ENCODE measurements at places on chromosomes 4 and X. TPM values are rescaled to one million over a fixed set of nuclear protein-coding genes. Genes with fewer than 3 reads are reported as not detected.

The KLB gene
- total RNA-seq, result not detected

The ADH1A gene
- not detected for total RNA-seq

The HS6ST2 gene
- total RNA-seq, result 3.6 TPM

The PAGE2 gene
- not detected for total RNA-seq

The ALB gene
- 3.5 TPM for total RNA-seq

The RHOH gene
- 2.9 TPM for total RNA-seq

The CD99L2 gene
- total RNA-seq, result 18.7 TPM

The NAP1L3 gene
- 20.5 TPM for total RNA-seq

The PRR32 gene
- total RNA-seq, result not detected

The UNC5C gene
- total RNA-seq, result 2.0 TPM

- H3K4me1 ChIP-seq, result no peaks in the 10 kb centered on the region
- H3K27ac ChIP-seq, result no peak overlapping the region
- H3K27me3 ChIP-seq, result no peaks in the 10 kb centered on the region
- H3K4me3 ChIP-seq, result no peak overlapping the region
Observed at GRCh38 chrX:4764888-4765287, 1051.4 kb upstream of the PRKX start.

DNA sequence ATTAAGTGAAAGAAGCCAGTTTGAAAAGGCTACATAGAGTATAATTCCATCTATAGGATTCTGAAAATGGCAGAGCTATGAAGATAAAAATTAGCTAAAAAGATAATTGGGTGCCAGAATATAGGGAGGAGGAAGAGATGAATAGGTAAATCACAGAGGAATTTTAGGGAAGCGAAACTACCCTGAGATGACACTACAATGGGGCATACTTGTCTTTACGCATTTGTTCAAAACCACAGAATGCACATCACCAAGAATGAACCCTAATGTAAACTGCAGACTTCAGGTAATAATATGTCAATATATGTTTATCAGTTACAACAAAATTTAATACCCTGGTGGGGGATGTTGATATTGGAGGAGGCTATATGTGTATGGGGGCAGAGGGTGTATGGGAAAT, 1342.9 kb downstream of the ADGRL3 start:
- no peak overlapping the region for H3K27ac ChIP-seq
- no peak for DNase-seq
- H3K36me3 ChIP-seq, result no peaks in the 10 kb centered on the region
- H3K27me3 ChIP-seq, result no peaks in the 10 kb centered on the region
- H3K4me3 ChIP-seq, result no peak overlapping the region

- no peak overlapping the region for H3K4me3 ChIP-seq
- no peak for DNase-seq
- H3K36me3 ChIP-seq, result no peaks in the 10 kb centered on the region
- H3K27me3 ChIP-seq, result no peaks in the 10 kb centered on the region
- no peak overlapping the region for H3K27ac ChIP-seq
Observed at GRCh38 chrX:74369666-74370065, 51.6 kb upstream of the SLC16A2 start.

DNA sequence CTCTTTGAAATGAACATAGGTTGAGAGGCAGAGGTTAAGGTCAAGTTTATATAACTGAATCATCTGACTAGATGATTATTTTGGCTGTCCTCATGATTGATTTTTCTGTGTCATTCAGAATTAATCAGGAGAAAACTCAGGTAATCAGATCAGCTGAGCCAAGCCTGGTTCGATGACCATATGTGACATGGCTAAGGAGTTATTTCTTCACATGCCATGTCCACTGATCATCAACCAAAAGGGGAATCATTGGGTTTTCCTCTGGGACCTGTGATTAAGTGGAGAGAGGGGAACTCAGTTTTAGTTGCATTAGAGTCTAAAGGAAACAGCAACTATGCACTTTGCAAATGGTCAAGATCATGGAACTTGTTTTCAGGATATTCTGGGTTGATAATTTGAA, 20.3 kb upstream of the PACRGL start:
- no peak for DNase-seq
- no peak overlapping the region for H3K4me3 ChIP-seq
- H3K27me3 ChIP-seq, result peaks cover 88% of the 10 kb centered on the region
- H3K36me3 ChIP-seq, result no peaks in the 10 kb centered on the region
- H3K27ac ChIP-seq, result no peak overlapping the region

DNA sequence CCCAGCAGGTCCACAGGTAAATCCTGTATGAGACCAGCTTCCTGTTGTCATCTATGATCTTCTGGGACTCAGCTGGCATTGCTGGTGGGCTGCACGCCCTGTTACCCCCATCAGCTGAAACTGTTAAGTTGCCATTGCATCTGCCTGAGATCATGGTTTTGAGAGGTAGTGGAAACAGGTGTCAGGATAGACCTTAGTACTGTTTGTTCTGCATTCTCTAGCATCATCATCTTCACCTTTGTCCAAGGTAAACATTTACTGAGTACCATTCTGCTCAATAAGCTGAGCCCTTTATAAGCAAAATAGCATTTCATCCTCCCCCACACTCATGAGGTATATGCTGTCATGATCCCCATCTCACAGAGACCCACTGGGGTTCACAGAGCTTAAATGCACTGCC, 42.9 kb upstream of the PROM1 start:
- no peak for DNase-seq
- H3K27me3 ChIP-seq, result no peaks in the 10 kb centered on the region
- H3K4me3 ChIP-seq, result no peak overlapping the region
- peaks cover 13% of the 10 kb centered on the region for H3K4me1 ChIP-seq

GRCh38 chr4:149166365-149166764, 649.3 kb downstream of the IQCM start:
- no peak overlapping the region for H3K4me3 ChIP-seq
- no peaks in the 10 kb centered on the region for H3K27me3 ChIP-seq
- H3K4me1 ChIP-seq, result no peaks in the 10 kb centered on the region

DNA sequence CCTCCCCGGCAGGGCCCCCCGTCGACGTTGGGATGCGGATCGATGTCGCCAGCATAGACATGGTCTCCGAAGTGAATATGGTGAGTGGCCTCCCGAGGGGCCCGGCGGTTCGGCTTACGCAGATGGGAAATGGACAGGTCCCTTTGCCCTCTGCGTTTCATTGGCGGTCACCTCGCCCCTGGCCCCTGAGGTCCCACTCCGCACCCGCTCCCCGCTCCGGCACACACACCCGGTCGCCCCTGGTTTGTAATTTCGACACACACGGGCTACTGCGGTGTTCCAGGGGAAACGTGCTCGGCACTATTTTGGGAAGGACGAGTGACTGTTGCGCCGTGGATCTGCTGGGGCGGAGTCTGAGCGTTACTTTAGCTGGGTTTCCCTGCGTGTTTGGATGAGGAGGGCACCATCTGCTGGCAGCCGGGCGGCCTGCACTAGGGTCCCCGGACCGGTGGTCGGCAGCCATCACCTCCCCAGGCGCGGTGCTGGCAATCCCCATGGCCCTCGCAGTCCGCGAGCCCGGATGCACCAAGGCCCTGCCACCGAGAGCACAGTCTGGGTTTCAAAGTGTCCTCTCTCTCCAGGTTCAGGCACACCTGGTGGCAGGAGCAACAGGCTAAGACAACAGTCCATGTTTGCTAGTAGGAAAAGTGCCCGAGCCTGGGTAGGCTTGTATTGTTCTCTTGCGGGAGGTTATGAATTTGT, 1.2 kb downstream of the GABRB1 start:
- H3K27me3 ChIP-seq, result peaks cover 31% of the 10 kb centered on the region
- peaks cover 3% of the 10 kb centered on the region for H3K4me1 ChIP-seq
- H3K36me3 ChIP-seq, result no peaks in the 10 kb centered on the region
- no peak overlapping the region for H3K27ac ChIP-seq
- peak; percentile 96 for DNase-seq

DNA sequence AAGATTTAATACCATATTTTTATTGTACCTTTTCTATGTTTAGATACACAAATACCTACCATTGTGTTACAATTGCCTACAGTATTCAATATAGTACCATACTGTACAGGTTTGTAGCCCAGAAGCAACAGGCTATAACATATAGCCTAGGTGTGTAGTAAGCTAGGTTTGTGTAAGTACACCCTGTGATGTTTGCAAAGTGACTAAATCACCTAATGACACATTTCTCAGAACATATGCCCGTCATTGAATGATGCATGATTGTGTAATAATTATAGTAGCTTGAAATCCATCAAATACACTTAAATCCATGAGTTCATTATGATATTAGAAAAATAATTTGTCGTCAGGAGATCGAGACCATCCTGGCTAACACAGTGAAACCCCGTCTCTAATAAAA, 30.8 kb downstream of the GAB3 start:
- H3K27ac ChIP-seq, result no peak overlapping the region
- H3K36me3 ChIP-seq, result no peaks in the 10 kb centered on the region
- DNase-seq, result no peak
- H3K4me3 ChIP-seq, result no peak overlapping the region
- H3K27me3 ChIP-seq, result no peaks in the 10 kb centered on the region

- no peaks in the 10 kb centered on the region for H3K36me3 ChIP-seq
- peak overlapping the region; percentile 91 for H3K4me3 ChIP-seq
- no peak overlapping the region for H3K27ac ChIP-seq
- peaks cover 17% of the 10 kb centered on the region for H3K27me3 ChIP-seq
Observed at GRCh38 chrX:13688384-13688957, 457 bp upstream of the RAB9A start.

- no peak for DNase-seq
- no peaks in the 10 kb centered on the region for H3K4me1 ChIP-seq
- peaks cover 3% of the 10 kb centered on the region for H3K36me3 ChIP-seq
- no peak overlapping the region for H3K27ac ChIP-seq
- H3K4me3 ChIP-seq, result no peak overlapping the region
Observed at GRCh38 chr4:102598762-102599374, 97.7 kb downstream of the NFKB1 start.

DNA sequence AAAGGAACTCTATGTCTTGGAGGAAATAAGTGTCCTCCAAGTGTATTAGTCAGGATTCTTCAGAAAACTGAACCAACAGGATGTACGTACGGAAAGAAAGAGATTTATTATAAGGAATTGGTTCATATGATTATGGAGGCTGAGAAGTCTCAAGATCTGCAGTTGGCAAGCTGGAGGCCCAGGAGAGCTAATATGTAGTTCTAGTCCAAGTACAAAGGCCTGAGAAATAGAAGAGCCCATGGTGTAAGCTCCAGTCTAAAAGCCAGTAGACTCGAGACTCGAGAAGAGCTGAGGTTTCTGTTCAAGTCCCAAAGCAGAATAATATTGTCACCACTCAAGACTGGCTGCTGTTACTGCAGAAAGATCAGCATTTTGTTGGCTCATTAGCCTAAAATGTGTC, 65.3 kb upstream of the EFNB1 start:
- H3K4me3 ChIP-seq, result no peak overlapping the region
- no peak overlapping the region for H3K27ac ChIP-seq
- DNase-seq, result no peak
- no peaks in the 10 kb centered on the region for H3K27me3 ChIP-seq
- no peaks in the 10 kb centered on the region for H3K4me1 ChIP-seq
- H3K36me3 ChIP-seq, result no peaks in the 10 kb centered on the region

DNA sequence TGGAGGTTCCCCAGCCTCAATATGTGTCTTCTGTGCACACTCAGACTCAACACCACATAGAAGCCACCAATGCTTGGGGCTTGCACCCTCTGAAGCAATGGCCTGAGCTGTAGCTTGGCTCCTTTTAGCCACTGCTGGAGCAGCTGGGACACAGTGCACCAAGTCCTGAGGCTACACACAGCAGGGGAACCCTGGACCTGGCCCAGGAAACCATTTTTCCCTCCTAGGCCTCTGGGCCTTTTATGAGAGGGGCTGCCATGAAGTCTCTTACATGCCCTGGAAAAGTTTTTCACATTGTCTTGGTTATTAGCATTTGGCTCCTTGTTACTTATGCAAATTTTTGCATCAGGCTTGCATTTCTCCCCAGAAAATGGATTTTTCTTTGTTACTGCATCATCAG, 306.2 kb downstream of the CPXCR1 start:
- H3K27me3 ChIP-seq, result no peaks in the 10 kb centered on the region
- H3K4me3 ChIP-seq, result no peak overlapping the region
- H3K4me1 ChIP-seq, result no peaks in the 10 kb centered on the region

DNA sequence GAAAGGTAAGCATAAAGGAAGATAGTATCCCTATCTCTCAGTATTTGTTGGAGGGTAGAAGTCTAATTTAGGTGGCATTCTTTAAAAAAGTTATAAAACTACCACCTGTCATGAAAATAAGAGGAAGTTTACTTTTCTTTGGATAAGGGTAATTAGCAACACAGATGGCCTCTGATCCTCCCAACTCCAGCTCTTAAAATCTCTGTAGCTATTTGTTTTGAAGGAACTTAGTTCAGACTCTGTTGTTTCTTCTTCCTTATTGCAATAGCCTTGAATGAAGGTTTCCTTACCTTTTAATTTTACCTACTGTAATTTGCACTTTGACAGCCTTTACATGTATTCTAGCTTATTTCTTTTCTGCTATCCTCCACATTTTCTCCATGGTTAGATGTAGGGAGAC, 1261.3 kb downstream of the RAPGEF2 start:
- H3K27me3 ChIP-seq, result no peaks in the 10 kb centered on the region

GRCh38 chr4:76270244-76271175, 19.0 kb downstream of the FAM47E start:
- H3K36me3 ChIP-seq, result no peaks in the 10 kb centered on the region
- no peaks in the 10 kb centered on the region for H3K27me3 ChIP-seq
- H3K4me3 ChIP-seq, result no peak overlapping the region
- no peak for DNase-seq
- no peak overlapping the region for H3K27ac ChIP-seq

Data from endodermal cell (in vitro differentiated cells).